ENCODE measurements at places on chromosomes 7 and 10. TPM values are rescaled to one million over a fixed set of nuclear protein-coding genes. Genes with fewer than 3 reads are reported as not detected.

TBX20 gene
- total RNA-seq, result 1.5 TPM

MBL2 gene
- total RNA-seq, result not detected

CALML3 gene
- total RNA-seq, result not detected

WIPF3 gene
- total RNA-seq, result not detected

SPDYE11 gene
- not detected for total RNA-seq

ADAMTS14 gene
- total RNA-seq, result 0.45 TPM

MGMT gene
- 12.5 TPM for total RNA-seq
